ENCODE measurements at places on chromosomes 4 and X. TPM values are rescaled to one million over a fixed set of nuclear protein-coding genes. Genes with fewer than 3 reads are reported as not detected.

PLAC1 gene
- total RNA-seq: not detected

DUX4 gene
- not detected for total RNA-seq

CPLX1 gene
- total RNA-seq: 0.17 TPM

GRIA2 gene
- not detected for total RNA-seq

PLP1 gene
- not detected for total RNA-seq

JADE3 gene
- 0.64 TPM for total RNA-seq

GYPB gene
- not detected for total RNA-seq

PLXNB3 gene
- 0.35 TPM for total RNA-seq

CSAG1 gene
- not detected for total RNA-seq

POLA1 gene
- total RNA-seq: 37.0 TPM

FRG2 gene
- not detected for total RNA-seq

RHOXF2 gene
- not detected for total RNA-seq

DRP2 gene
- 0.87 TPM for total RNA-seq

GALNTL6 gene
- not detected for total RNA-seq

HTN1 gene
- total RNA-seq: not detected

SMIM31 gene
- total RNA-seq: not detected

SERTM2 gene
- total RNA-seq: not detected

FANCB gene
- 14.7 TPM for total RNA-seq

GRCh38 chrX:72306851-72307645 is 1.3 kb upstream of the CITED1 start:
- peak overlapping the region; percentile 31 for H3K27ac ChIP-seq
- H3K36me3 ChIP-seq: no peaks in the 10 kb centered on the region
- no peak for DNase-seq

GRCh38 chr4:158166701-158167100 is 6.1 kb downstream of the GASK1B start:
- no peaks in the 10 kb centered on the region for H3K4me1 ChIP-seq
- H3K27me3 ChIP-seq: peaks cover 28% of the 10 kb centered on the region
- DNase-seq: no peak
- no peak overlapping the region for H3K27ac ChIP-seq

GRCh38 chr4:159209249-159209648 is 106.4 kb downstream of the RAPGEF2 start:
- no peak overlapping the region for H3K4me3 ChIP-seq
- no peak overlapping the region for H3K27ac ChIP-seq
- H3K27me3 ChIP-seq: no peaks in the 10 kb centered on the region

DNA sequence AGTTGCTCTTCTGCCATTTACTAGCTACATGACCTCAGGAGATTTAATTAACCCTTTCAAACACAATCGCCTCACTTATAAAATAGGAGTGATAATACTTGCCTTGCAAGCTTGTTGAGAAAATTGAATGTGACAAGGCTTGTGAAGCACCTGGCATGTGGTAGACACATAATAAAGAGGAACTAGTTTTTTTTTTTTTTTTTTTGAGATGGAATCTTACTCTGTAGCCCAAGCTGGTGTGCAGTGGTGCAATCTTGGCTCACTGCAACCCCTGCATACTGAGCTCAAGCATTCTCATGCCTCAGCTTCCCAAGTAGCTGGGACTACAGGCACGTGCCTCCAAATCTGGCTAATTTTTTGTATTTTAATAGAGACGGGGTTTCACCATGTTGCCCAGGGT is 73.7 kb upstream of the STIM2 start:
- H3K4me1 ChIP-seq: peaks cover 12% of the 10 kb centered on the region
- H3K27me3 ChIP-seq: no peaks in the 10 kb centered on the region
- no peak overlapping the region for H3K27ac ChIP-seq

- H3K4me1 ChIP-seq: peaks cover 39% of the 10 kb centered on the region
- DNase-seq: no peak
- H3K27me3 ChIP-seq: no peaks in the 10 kb centered on the region
Measured at GRCh38 chrX:14027511-14028019, 2.1 kb downstream of the GEMIN8 start.

DNA sequence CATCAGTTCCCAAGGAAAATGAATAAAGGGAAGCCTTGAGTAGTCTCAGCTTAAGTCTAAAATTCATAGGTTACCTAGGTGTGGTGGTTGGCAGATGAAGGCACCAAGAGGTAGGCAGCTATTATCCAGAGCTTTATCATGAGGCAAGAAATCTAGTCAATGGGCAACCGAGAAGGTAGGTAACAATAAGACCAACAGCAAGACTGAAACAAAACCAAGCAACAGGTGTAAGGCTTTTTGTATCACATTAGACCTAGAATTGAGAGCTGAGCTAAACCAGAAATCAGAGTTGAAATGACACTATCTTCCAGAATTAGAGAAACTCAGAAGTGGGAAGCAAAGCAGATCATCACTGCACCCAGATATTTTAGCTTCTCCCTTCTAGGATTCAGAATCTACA is 117.1 kb downstream of the CAMK2D start:
- no peak overlapping the region for H3K4me3 ChIP-seq
- peaks cover 39% of the 10 kb centered on the region for H3K4me1 ChIP-seq
- no peak for DNase-seq
- no peaks in the 10 kb centered on the region for H3K27me3 ChIP-seq
- H3K36me3 ChIP-seq: peaks cover 42% of the 10 kb centered on the region

GRCh38 chr4:3218824-3219760 is 29.9 kb upstream of the MSANTD1 start:
- DNase-seq: no peak
- H3K27me3 ChIP-seq: no peaks in the 10 kb centered on the region
- no peak overlapping the region for H3K4me3 ChIP-seq
- H3K4me1 ChIP-seq: peaks cover 20% of the 10 kb centered on the region

DNA sequence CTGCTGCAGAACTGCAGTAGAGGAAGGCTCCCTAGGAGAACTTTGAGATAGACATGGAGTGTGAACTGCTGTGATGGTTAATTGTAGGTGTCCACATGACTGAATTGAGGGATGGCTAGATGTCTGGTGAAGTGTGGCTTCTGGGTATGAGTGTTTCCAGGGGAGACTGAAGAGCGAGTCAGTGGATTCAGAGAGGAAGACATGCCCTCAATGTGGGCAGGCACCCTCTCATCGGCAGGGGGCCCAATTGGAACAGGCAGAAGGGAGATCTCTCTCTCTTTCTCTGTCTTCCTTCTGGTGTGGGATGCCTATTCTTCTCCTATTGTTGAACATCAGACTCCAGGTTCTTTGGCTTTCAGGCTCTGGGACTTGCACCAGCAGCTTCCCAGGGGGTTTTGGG is 304.7 kb upstream of the GATB start:
- H3K36me3 ChIP-seq: peaks cover 2% of the 10 kb centered on the region
- H3K4me1 ChIP-seq: peaks cover 37% of the 10 kb centered on the region
- no peak overlapping the region for H3K27ac ChIP-seq
- no peaks in the 10 kb centered on the region for H3K27me3 ChIP-seq

- H3K27me3 ChIP-seq: peaks cover 3% of the 10 kb centered on the region
- no peak overlapping the region for H3K4me3 ChIP-seq
- H3K36me3 ChIP-seq: no peaks in the 10 kb centered on the region
- DNase-seq: no peak
- no peak overlapping the region for H3K27ac ChIP-seq
Measured at GRCh38 chrX:150291014-150291413, 72.1 kb upstream of the MAMLD1 start.

GRCh38 chr4:88756149-88756548 is 58.5 kb upstream of the NAP1L5 start:
- H3K27ac ChIP-seq: no peak overlapping the region
- H3K27me3 ChIP-seq: peaks cover 2% of the 10 kb centered on the region
- DNase-seq: no peak
- no peak overlapping the region for H3K4me3 ChIP-seq
- H3K36me3 ChIP-seq: peaks cover 9% of the 10 kb centered on the region
- peaks cover 1% of the 10 kb centered on the region for H3K4me1 ChIP-seq

- no peak for DNase-seq
- H3K4me1 ChIP-seq: peaks cover 3% of the 10 kb centered on the region
- H3K36me3 ChIP-seq: peaks cover 10% of the 10 kb centered on the region
- no peaks in the 10 kb centered on the region for H3K27me3 ChIP-seq
- H3K27ac ChIP-seq: no peak overlapping the region
- no peak overlapping the region for H3K4me3 ChIP-seq
Measured at GRCh38 chr4:53103481-53103880, 241.4 kb downstream of the RASL11B start.

- H3K4me1 ChIP-seq: no peaks in the 10 kb centered on the region
- H3K4me3 ChIP-seq: no peak overlapping the region
- DNase-seq: no peak
- no peaks in the 10 kb centered on the region for H3K27me3 ChIP-seq
Measured at GRCh38 chr4:32148111-32148666, 1428.0 kb downstream of the PCDH7 start.

- no peak overlapping the region for H3K27ac ChIP-seq
- no peaks in the 10 kb centered on the region for H3K36me3 ChIP-seq
- no peak overlapping the region for H3K4me3 ChIP-seq
- no peaks in the 10 kb centered on the region for H3K4me1 ChIP-seq
Measured at GRCh38 chr4:134298313-134298712, 96.7 kb upstream of the PABPC4L start.

GRCh38 chr4:5224340-5224739 is 173.1 kb downstream of the STK32B start:
- DNase-seq: no peak
- H3K36me3 ChIP-seq: no peaks in the 10 kb centered on the region
- H3K4me1 ChIP-seq: no peaks in the 10 kb centered on the region
- H3K4me3 ChIP-seq: no peak overlapping the region

GRCh38 chr4:135824759-135825296 is 1623.2 kb upstream of the PABPC4L start:
- DNase-seq: no peak
- H3K27me3 ChIP-seq: no peaks in the 10 kb centered on the region
- no peak overlapping the region for H3K4me3 ChIP-seq

DNA sequence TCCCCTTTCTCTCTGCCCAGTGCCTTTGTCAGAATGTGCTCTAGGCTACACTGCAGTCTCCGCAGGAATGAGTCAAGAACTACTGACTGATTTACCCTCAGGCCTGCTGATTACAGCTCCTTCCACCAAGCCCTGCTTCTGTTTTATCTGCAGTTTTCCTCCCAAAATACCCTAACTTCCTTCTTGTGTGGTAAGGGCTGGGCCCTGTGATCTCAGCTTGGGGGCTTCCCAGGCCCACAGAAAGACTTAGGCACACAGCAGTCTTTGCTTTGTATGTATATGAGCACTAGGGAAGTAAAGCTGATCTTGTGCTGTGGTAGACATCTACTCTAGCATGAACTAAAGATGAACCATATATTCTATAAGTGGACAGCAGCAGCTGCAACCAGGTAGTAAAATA is 18.8 kb downstream of the PAK3 start:
- H3K36me3 ChIP-seq: no peaks in the 10 kb centered on the region
- H3K4me3 ChIP-seq: no peak overlapping the region
- H3K27ac ChIP-seq: no peak overlapping the region
- H3K27me3 ChIP-seq: no peaks in the 10 kb centered on the region
- no peak for DNase-seq

DNA sequence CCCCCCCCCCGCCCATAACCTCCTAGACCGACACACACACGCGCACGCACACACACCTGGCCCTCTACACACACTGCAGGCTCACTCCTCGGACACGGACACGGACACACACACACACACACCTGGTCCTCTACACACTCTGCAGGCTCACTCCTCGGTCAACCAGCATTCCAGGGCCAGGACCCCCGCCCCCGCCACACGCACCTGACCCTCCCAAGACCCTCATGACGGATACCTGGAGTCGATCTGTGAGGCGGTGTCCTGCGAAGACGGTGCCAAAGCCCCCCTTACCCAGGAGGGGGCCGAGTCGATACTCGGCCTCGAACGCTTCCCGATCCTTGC is 552 bp downstream of the PIM2 start:
- DNase-seq: no peak
- H3K27me3 ChIP-seq: no peaks in the 10 kb centered on the region
- peak overlapping the region; percentile 98 for H3K27ac ChIP-seq
- peaks cover 54% of the 10 kb centered on the region for H3K4me1 ChIP-seq
- peak overlapping the region; percentile 99 for H3K4me3 ChIP-seq

GRCh38 chrX:19990151-19990555 is 708 bp downstream of the BCLAF3 start:
- H3K27me3 ChIP-seq: no peaks in the 10 kb centered on the region
- H3K27ac ChIP-seq: peak overlapping the region; percentile 87
- peaks cover 3% of the 10 kb centered on the region for H3K36me3 ChIP-seq
- peak overlapping the region; percentile 87 for H3K4me3 ChIP-seq

- no peaks in the 10 kb centered on the region for H3K27me3 ChIP-seq
- H3K4me1 ChIP-seq: peaks cover 4% of the 10 kb centered on the region
- no peak within 1 kb of the TSS for H3K27ac ChIP-seq
- H3K36me3 ChIP-seq: no peaks in the 10 kb centered on the region
- DNase-seq: peak; percentile 6
Measured at GRCh38 chrX:103376118-103376978, at the start of gene BEX3. Gene BEX3, plus strand, starts transcription at chrX:103376538. Its CDS starts 984 bp downstream, at chrX:103377522.

DNA sequence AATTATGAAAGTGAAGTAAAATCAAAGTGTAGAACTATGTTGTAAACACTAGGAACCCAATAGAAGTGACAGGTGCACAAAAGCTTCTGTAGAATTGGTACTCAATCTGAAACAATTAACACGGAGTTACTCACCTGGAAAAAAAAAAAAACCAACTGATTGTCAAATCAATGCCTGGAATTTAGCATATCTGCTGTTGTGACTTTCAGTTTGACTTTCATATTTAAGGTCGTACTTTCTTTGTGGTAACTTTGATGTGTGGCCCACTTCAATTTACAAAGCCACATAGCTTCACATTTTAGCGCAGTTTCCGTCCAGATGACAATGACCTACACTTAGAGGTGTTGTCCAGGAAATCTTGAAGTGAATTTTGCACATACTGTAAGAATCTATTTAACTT is 1124.9 kb downstream of the STIM2 start:
- no peaks in the 10 kb centered on the region for H3K36me3 ChIP-seq
- no peaks in the 10 kb centered on the region for H3K4me1 ChIP-seq
- no peaks in the 10 kb centered on the region for H3K27me3 ChIP-seq
- no peak for DNase-seq

GRCh38 chr4:54714631-54715030 is 56.9 kb downstream of the KIT start:
- no peaks in the 10 kb centered on the region for H3K36me3 ChIP-seq
- H3K4me1 ChIP-seq: peaks cover 7% of the 10 kb centered on the region
- H3K27me3 ChIP-seq: peaks cover 8% of the 10 kb centered on the region
- no peak for DNase-seq
- no peak overlapping the region for H3K27ac ChIP-seq

GRCh38 chrX:12494400-12495138 is 296.6 kb upstream of the PRPS2 start:
- H3K27ac ChIP-seq: no peak overlapping the region
- DNase-seq: no peak
- H3K4me1 ChIP-seq: no peaks in the 10 kb centered on the region
- H3K36me3 ChIP-seq: no peaks in the 10 kb centered on the region
- H3K4me3 ChIP-seq: no peak overlapping the region
- no peaks in the 10 kb centered on the region for H3K27me3 ChIP-seq

DNA sequence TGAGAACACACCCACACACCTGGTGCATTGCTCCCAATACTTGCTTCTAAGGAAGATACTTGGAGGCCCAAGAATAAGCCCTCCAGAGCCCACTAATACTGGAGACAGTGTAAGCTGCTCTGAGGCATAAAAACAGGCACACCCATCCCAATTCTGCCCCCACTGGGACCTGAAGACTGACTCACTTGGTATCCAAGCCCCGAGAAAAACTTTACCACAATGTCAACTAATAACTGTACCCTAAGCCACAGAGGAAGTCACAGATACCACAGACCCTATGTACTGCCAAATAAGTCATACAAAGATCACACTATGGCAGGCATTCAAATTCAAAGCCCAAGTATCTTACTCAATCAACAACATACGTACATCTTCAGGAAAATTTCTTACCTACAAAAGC is 398.2 kb upstream of the SPANXN1 start:
- H3K27me3 ChIP-seq: no peaks in the 10 kb centered on the region
- H3K36me3 ChIP-seq: no peaks in the 10 kb centered on the region
- H3K27ac ChIP-seq: no peak overlapping the region
- H3K4me1 ChIP-seq: no peaks in the 10 kb centered on the region

Measured in activated CD4-positive, alpha-beta T cell treated with anti-CD3 and anti-CD28 coated beads, Interleukin-2, amount 10 ng/mL, durations not matched to agents 7 days and 5 days (primary cell).